ENCODE measurements at places on chromosomes 4 and X. TPM values are rescaled to one million over a fixed set of nuclear protein-coding genes. Genes with fewer than 3 reads are reported as not detected.
A peak's percentile ranks its signal among the peaks of the same experiment; 100 is the strongest.

- no peak for DNase-seq
- no peak overlapping the region for H3K4me3 ChIP-seq
- H3K27me3 ChIP-seq: no peaks in the 10 kb centered on the region
Measured at GRCh38 chr4:76585272-76585671, 150.2 kb downstream of the SHROOM3 start.

BEX5 gene
- not detected for total RNA-seq

ETDA gene
- not detected for total RNA-seq

DNA sequence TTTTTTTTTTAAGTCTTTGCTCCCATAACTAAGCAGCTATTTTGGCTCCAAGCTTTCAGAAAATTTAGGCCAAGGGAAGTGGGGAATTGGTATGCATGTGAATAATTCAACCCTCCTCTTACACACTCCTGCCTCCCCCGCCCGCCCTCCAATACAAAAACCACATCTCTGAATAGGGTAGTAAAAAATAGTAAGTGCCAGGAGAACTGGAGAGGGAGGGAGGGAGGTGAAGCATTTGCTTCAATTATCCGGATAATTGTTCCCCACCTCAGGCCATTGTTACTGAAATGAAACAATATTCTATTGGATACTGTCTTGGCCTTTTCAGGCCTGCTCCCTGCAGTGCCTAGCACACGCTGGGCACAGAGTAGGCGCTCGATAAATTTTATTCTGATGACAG, 5.5 kb upstream of the GSX2 start:
- H3K27me3 ChIP-seq: peaks cover 14% of the 10 kb centered on the region
- no peak overlapping the region for H3K4me3 ChIP-seq
- H3K27ac ChIP-seq: no peak overlapping the region
- H3K36me3 ChIP-seq: no peaks in the 10 kb centered on the region

- no peaks in the 10 kb centered on the region for H3K4me1 ChIP-seq
- H3K27me3 ChIP-seq: no peaks in the 10 kb centered on the region
- H3K36me3 ChIP-seq: no peaks in the 10 kb centered on the region
- H3K4me3 ChIP-seq: no peak overlapping the region
- H3K27ac ChIP-seq: no peak overlapping the region
Measured at GRCh38 chrX:15107367-15107988, 162.4 kb downstream of the ASB9 start.

GRCh38 chr4:48651914-48652313, 128.2 kb downstream of the FRYL start:
- no peak overlapping the region for H3K27ac ChIP-seq
- no peaks in the 10 kb centered on the region for H3K27me3 ChIP-seq
- peaks cover 14% of the 10 kb centered on the region for H3K4me1 ChIP-seq

- no peaks in the 10 kb centered on the region for H3K36me3 ChIP-seq
- H3K27me3 ChIP-seq: no peaks in the 10 kb centered on the region
- no peak overlapping the region for H3K27ac ChIP-seq
- DNase-seq: no peak
- no peaks in the 10 kb centered on the region for H3K4me1 ChIP-seq
Measured at GRCh38 chr4:130422261-130422660, 1326.3 kb downstream of the C4orf33 start.

LRRC66 gene
- total RNA-seq: not detected

OTC gene
- not detected for total RNA-seq

FRG2 gene
- total RNA-seq: not detected

DNA sequence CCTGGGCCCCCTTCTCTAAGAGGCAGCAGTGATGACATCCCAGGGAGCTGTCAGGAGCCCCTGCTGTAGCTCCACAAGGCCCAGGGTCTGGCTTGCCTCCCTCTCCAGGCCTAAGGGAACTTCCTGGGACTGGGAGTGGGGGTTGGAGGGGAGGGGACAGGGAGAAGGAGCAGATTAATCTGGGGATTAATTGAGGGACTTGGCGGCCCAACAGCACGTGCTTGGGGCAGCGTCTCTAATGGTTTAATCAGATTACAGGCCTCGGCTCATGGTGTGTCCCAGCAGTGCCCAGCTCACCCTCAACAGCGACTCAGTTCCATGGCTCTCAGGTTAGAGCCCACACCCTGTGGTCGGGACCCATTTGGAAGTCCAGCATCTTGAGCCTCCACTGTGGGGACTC, 47.9 kb downstream of the EFNB1 start:
- no peak overlapping the region for H3K27ac ChIP-seq
- H3K4me3 ChIP-seq: no peak overlapping the region
- DNase-seq: no peak

DNA sequence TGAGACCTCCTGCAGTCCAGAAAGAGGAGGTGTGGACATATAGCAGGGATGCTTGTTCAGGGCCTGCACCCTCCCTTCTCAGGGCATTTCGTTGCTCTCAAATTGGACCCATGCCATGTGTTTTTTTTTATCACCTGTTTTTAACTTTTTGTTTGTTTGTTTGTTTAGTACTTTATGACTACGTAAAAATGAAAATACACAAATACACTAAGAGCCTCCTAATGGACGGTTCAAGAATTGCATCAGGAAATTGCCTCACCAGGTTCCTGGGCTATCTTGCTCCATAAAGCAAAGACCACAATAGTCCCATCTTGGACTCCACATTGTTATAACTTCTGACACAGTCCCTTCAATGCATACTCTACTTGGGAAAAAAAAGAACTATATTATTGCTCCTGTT, 1685.9 kb upstream of the TENM3 start:
- no peaks in the 10 kb centered on the region for H3K4me1 ChIP-seq
- DNase-seq: no peak
- no peaks in the 10 kb centered on the region for H3K27me3 ChIP-seq
- no peak overlapping the region for H3K27ac ChIP-seq

- H3K27ac ChIP-seq: no peak overlapping the region
- H3K4me3 ChIP-seq: no peak overlapping the region
- H3K27me3 ChIP-seq: no peaks in the 10 kb centered on the region
- H3K4me1 ChIP-seq: no peaks in the 10 kb centered on the region
Measured at GRCh38 chrX:47171996-47172395, 21.6 kb upstream of the UBA1 start.

GRCh38 chr4:153651116-153651515, 33.0 kb upstream of the TLR2 start:
- H3K27ac ChIP-seq: no peak overlapping the region
- no peaks in the 10 kb centered on the region for H3K27me3 ChIP-seq
- H3K4me3 ChIP-seq: no peak overlapping the region
- no peaks in the 10 kb centered on the region for H3K4me1 ChIP-seq
- no peaks in the 10 kb centered on the region for H3K36me3 ChIP-seq

DNA sequence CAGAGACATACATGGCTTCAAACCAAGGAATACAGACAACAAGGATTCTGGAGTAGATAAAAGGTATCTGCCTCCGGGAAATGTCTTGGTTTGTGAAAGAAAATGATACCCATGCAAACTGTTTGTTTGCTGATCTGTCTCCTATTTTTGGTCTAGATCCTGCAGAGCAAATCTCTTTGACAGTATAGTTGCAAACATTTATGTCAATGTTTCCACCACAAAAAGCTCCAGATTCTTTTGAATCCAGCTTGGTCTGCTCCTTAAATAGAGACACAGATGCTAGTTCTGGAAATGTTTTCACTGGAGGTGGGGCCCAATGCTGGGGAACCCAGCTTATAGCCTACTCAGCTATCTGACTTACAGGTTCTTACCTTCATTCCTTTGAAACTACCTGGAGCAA, 119.7 kb downstream of the ATG4A start:
- no peaks in the 10 kb centered on the region for H3K27me3 ChIP-seq
- H3K27ac ChIP-seq: no peak overlapping the region
- no peaks in the 10 kb centered on the region for H3K4me1 ChIP-seq
- no peak for DNase-seq

POF1B gene
- not detected for total RNA-seq

JCHAIN gene
- not detected for total RNA-seq

ARMCX4 gene
- 5.8 TPM for total RNA-seq

PIM2 gene
- total RNA-seq: 8.0 TPM

DNA sequence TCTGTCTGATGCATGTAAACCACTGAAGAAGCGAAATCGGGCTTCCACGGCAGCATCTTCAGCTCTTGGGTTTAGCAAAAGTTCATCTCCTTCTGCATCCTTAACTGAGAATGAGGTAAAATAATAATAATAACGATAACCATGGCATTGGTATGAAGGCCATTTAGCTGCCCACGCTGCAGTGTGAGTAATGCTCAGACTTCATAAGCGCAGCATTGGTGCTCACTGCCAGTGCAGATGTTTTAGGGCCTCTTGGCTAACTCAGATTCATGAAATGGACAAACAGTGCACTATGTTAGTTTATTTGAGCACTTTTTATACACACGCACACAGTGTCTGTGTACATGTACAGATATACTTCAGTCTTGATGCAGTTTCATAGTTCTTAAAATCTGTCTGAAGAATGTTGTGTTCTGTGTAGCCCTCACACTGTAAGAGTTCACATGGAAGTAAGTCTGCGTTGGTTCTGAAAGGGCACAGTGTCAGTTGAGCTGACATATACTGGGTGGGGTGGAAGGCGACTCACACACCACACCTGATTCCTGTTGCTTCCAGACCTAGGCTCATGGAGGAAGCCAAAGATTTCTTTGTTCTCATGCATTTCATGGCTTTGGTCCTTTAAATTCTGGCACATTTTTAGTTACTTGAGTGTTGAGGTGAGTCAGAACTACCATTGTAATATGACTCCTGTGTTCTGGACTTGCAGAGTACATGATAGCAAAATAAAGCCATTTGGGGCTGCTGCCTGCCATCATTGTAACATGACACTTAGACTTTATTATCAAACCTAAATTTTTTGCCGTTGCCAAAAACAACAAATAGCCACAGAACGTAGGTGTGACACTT, 68.7 kb downstream of the NSD2 start:
- DNase-seq: no peak
- no peaks in the 10 kb centered on the region for H3K27me3 ChIP-seq
- H3K4me1 ChIP-seq: peaks cover 9% of the 10 kb centered on the region
- peaks cover 41% of the 10 kb centered on the region for H3K36me3 ChIP-seq

GRCh38 chr4:115678425-115678941, 565.1 kb upstream of the NDST4 start:
- H3K4me3 ChIP-seq: no peak overlapping the region
- H3K36me3 ChIP-seq: no peaks in the 10 kb centered on the region
- H3K27ac ChIP-seq: no peak overlapping the region
- no peaks in the 10 kb centered on the region for H3K27me3 ChIP-seq
- DNase-seq: no peak

- no peak overlapping the region for H3K4me3 ChIP-seq
- DNase-seq: peak; percentile 4
- no peak overlapping the region for H3K27ac ChIP-seq
- no peaks in the 10 kb centered on the region for H3K36me3 ChIP-seq
- H3K27me3 ChIP-seq: no peaks in the 10 kb centered on the region
Measured at GRCh38 chrX:103941201-103941975, 21.0 kb upstream of the TMSB15B start.

MAGEA3 gene
- total RNA-seq: not detected

NDNF gene
- not detected for total RNA-seq

CCKAR gene
- not detected for total RNA-seq

DNA sequence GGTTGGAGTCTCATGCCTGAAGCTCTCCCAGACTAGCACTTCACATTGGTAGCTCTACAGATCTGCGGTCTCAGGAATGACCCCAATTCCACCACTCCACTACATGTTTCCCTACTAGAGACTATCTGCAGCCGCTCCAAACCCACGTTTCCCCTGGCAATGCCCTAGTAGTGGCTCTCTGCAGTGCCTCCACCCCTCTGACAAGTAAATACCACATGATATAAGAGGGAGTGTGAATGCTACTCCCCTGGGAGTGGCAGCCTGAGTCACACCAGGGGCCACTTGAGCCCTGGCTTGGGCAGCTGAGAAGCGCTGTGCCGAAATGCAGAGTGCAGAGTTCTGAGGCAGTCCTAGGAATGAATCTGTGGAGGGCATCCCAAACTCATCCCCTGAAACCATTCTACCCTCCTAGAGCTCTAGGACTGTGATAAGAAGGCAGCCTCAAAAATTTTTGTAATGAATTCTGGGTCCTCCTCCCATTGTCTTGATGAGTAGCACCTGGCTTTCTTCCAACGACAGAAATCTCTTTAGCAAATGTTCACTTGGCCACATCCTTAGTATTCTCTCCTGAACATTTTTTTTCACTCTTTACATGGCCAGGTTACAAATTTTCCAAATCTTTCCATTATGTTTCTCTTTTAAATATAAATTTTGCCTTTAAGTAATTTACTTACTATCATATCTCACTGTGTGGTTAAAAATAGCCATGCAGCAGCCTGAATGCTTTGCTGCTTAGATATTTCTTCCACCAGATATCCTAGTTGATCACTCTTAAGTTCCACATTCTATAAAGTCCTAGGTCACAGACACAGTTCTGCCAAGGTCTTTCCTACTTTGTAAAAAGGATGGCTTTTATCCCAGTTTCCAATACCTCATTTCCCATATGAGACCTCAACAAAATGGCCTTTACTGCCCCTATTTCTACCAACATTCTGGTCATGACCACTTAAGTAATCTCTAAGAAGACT, 160.2 kb upstream of the CPEB2 start:
- no peak overlapping the region for H3K27ac ChIP-seq
- no peak overlapping the region for H3K4me3 ChIP-seq
- no peaks in the 10 kb centered on the region for H3K27me3 ChIP-seq
- DNase-seq: no peak
- no peaks in the 10 kb centered on the region for H3K4me1 ChIP-seq
- no peaks in the 10 kb centered on the region for H3K36me3 ChIP-seq

GPR82 gene
- total RNA-seq: not detected

DNA sequence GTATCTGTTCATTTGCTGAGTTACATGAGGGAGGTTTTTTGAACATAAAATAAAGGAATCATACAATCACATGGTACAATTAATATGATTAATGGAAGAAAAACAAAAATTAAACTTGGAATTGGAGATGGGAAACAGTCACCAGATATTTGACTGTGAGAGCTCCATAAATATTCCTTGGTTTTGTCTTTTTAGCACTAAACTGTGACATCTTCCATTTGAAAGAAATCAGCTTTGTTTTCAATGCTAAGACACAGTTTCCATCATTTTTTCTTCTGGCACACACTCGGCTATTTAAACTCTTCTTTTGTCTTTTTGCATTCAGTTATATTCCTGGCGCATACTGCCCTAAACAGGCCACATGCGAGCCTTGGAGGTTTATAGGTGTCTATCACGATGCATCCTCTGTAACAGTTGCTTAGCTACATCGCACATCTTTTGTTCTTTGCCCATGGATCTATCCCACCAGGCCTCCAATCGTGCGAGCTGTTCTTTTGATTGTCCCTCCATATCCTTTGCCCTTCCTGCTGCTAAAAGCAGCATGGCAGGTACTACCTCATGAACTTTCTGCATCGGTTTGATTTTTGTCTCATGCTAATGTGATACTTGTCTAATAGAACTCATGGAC, 158.3 kb downstream of the LDB2 start:
- no peak for DNase-seq
- no peak overlapping the region for H3K27ac ChIP-seq
- no peaks in the 10 kb centered on the region for H3K4me1 ChIP-seq
- H3K27me3 ChIP-seq: no peaks in the 10 kb centered on the region

DNA sequence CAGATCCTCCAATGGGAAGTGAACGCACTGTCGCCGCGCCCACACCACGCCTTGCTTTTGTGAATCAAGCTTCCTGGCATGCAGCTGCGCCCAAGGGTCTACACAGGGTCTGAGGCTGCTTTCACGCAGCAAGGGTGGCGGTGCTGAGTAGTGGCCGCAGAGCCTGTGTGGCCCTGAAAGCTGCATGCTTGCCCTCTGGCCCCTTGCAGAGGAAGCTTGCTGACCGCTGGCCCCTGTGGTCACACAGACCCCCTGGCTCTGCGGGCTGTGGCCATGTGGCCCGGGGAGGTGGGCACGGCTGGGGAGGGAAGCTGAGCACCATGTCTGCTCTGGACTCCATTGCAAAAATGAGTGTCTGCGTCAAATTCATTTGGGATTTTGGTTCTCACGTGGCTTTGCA, 8.8 kb downstream of the DOK7 start:
- no peak overlapping the region for H3K4me3 ChIP-seq
- H3K27me3 ChIP-seq: no peaks in the 10 kb centered on the region
- no peaks in the 10 kb centered on the region for H3K4me1 ChIP-seq
- no peak for DNase-seq
- no peak overlapping the region for H3K27ac ChIP-seq

ARFIP1 gene
- 46.4 TPM for total RNA-seq

Measured in SJSA1 (cell line).